ENCODE measurements at places on chromosomes 4 and X. TPM values are rescaled to one million over a fixed set of nuclear protein-coding genes. Genes with fewer than 3 reads are reported as not detected.

Gene RHOXF1
- not detected for total RNA-seq

Gene SUV39H1
- total RNA-seq, result 2.6 TPM

Gene ZNF718
- total RNA-seq, result 5.9 TPM

Gene ATOH1
- not detected for total RNA-seq

Gene TMEM150C
- 13.6 TPM for total RNA-seq

Gene RTL3
- 0.14 TPM for total RNA-seq

Gene RNF175
- total RNA-seq, result 0.71 TPM

DNA sequence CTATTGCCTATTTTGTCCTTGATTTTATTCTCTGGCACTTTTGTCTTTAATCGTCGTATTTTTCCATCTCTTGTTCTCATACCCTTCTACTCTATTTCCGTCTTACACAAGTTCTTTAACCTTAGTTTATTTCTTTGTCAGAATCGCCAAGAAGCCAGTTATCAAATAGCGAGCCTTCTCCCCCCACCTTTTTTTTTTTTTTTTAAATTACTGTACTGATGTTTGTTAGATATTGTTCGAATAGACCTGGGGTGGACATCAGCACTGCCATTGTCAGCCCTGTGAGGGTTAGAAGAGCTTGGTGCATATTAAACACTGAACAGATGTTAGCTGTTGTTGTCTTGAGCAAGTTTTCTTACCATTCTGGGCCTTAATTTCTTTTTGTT lies 1.2 kb downstream of the SPCS3 start:
- no peak for DNase-seq
- peak overlapping the region; percentile 99 for H3K27ac ChIP-seq
- H3K4me1 ChIP-seq, result peaks cover 66% of the 10 kb centered on the region
- H3K4me3 ChIP-seq, result peak overlapping the region; percentile 92
- no peaks in the 10 kb centered on the region for H3K27me3 ChIP-seq
- H3K36me3 ChIP-seq, result no peaks in the 10 kb centered on the region

GRCh38 chr4:42816880-42817400 lies 75.6 kb upstream of the GRXCR1 start:
- no peak for DNase-seq
- no peak overlapping the region for H3K4me3 ChIP-seq
- H3K27me3 ChIP-seq, result no peaks in the 10 kb centered on the region
- no peaks in the 10 kb centered on the region for H3K36me3 ChIP-seq
- H3K27ac ChIP-seq, result no peak overlapping the region
- peaks cover 8% of the 10 kb centered on the region for H3K4me1 ChIP-seq

DNA sequence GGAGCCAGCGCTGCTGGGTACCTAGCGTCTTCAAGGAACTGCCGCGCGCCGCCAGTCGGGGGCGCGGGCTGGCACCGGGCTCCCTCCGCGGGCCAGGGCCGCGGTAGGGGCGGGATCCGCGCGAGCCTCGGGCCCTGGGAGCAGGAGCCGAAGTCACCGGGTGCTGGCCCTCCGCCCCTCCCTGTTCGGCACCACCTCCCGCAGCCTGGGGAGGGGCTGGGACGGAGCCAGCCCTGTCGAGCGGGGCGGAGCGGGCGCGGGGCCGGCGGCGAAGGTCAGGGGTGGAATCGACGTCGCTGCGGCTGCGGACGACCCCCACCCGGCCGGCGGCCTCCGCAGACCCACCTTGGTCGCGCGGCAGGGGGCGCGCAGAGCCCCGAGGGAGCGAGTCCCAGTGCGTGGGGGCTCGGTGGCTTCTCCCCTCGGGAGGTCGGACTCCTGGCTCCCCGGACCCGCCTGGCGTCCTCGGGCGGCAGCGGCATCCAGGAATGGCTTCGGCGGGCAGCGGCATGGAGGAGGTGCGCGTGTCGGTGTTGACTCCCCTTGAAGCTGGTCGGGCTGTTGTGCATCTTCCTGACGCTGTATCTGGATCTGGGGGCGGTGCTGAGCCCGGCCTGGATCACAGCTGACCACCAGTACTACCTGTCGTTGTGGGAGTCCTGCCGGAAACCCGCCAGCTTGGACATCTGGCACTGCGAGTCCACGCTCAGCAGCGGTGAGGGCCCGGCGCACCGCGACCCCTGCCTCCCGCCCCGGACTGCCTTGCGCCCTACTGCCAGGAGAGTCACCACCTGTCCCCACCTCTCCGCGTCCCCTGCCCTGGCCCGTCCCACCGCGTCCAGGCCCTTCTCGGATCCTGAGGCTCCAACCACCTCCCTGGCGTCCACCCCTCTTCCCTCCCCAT lies 50.5 kb upstream of the FAM47C start:
- DNase-seq, result no peak
- H3K27me3 ChIP-seq, result peaks cover 67% of the 10 kb centered on the region
- no peaks in the 10 kb centered on the region for H3K36me3 ChIP-seq
- H3K4me1 ChIP-seq, result no peaks in the 10 kb centered on the region
- no peak overlapping the region for H3K27ac ChIP-seq
- H3K4me3 ChIP-seq, result peak overlapping the region; percentile 54

DNA sequence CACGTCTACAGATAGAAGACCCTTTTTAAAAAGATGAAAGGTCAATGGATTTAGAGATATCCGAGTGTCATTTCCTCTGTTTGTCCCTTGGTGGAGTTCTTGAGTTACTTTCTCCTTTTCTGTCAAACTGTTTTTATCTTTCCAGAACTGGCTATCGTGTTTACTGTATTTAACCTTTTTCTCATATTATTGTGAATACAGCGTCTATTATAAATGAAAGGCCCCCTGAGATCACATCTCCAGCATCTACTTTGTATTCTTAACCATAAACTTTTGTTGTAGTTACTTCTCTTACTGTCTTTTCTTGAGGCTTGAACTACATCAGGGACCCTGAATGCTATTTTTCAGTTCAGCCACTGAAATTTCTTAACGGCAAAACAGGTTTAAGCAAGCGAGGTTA lies 4.0 kb upstream of the PCDH7 start:
- H3K27me3 ChIP-seq, result peaks cover 33% of the 10 kb centered on the region
- peaks cover 44% of the 10 kb centered on the region for H3K4me1 ChIP-seq
- H3K27ac ChIP-seq, result no peak overlapping the region
- no peak for DNase-seq
- H3K4me3 ChIP-seq, result peak overlapping the region; percentile 77

DNA sequence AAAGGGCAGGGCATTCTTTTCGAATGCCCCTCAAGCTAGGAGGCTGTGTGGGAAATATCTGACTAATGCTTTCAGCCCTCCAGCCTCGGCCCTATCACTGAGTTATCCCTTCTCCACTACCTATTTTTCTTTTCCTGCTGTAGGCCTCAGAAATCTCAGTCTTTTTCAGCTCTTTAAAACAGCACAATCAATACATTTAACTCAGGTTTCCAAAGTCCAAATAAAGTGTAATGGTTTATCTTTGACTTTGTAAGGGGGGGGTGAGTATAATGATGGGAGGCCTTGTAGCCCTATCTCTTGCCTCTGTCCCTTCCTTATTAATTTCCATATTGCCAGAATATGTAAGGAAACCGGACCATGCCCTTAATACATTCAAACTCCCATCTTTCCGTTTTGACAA lies 1.6 kb upstream of the WNK3 start:
- no peak overlapping the region for H3K27ac ChIP-seq
- peaks cover 5% of the 10 kb centered on the region for H3K4me1 ChIP-seq
- H3K36me3 ChIP-seq, result no peaks in the 10 kb centered on the region
- peak overlapping the region; percentile 68 for H3K4me3 ChIP-seq

- peaks cover 4% of the 10 kb centered on the region for H3K27me3 ChIP-seq
- no peak overlapping the region for H3K4me3 ChIP-seq
- DNase-seq, result no peak
- no peak overlapping the region for H3K27ac ChIP-seq
- H3K36me3 ChIP-seq, result no peaks in the 10 kb centered on the region
Observed at GRCh38 chr4:2135083-2135482, 76.0 kb downstream of the NAT8L start.

- H3K27ac ChIP-seq, result peak overlapping the region; percentile 73
- no peaks in the 10 kb centered on the region for H3K27me3 ChIP-seq
- peaks cover 8% of the 10 kb centered on the region for H3K36me3 ChIP-seq
- DNase-seq, result no peak
- H3K4me3 ChIP-seq, result no peak overlapping the region
Observed at GRCh38 chr4:185512516-185512915, 22.8 kb downstream of the PDLIM3 start.

DNA sequence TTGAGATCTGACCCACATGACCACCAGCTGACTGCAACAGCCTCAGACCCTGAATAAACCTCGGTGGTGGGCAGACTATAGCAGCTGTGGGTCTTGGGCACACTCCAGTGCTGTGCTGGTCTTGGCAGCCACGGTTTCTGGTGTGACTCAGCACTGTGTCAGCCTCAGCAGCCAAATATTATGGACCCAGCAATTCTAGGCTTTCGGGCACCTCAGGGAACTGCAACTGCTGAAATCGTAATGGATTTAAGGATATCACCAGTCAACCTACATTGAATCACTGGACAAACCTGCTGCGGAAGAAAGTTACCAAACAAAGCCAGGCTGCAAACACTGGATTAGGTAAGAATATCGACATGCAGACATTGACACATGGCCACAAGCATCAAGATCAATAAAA lies 10.5 kb upstream of the UBE2NL start:
- no peaks in the 10 kb centered on the region for H3K27me3 ChIP-seq
- no peak overlapping the region for H3K27ac ChIP-seq
- DNase-seq, result no peak
- H3K36me3 ChIP-seq, result no peaks in the 10 kb centered on the region
- no peak overlapping the region for H3K4me3 ChIP-seq
- no peaks in the 10 kb centered on the region for H3K4me1 ChIP-seq

DNA sequence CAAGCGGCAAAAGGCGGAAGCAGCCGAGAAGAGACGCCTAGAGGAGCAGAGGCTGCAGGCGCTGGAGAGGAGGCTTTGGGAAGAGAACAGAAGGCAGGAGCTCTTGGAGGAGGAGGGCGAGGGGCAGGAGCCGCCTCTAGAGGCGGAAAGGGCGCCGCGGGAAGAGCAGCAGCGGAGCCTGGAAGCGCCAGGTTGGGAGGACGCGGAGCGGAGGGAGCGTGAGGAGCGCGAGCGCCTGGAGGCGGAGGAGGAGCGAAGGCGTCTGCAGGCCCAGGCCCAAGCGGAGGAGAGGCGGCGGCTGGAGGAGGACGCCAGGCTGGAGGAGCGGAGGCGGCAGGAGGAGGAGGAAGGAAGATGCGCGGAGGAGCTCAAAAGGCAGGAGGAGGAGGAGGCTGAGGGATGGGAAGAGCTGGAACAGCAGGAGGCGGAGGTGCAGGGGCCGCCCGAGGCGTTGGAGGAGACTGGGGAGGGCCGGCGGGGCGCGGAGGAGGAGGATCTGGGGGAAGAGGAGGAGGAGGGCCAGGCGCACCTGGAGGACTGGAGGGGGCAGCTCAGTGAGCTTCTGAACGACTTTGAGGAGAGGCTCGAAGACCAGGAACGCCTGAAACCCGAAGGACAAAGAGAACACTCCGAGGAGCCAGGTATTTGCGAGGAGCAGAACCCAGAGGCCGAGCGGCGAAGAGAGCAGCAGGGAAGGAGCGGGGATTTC lies 72.9 kb downstream of the AASDH start:
- H3K27ac ChIP-seq, result no peak overlapping the region
- DNase-seq, result no peak
- H3K4me3 ChIP-seq, result no peak overlapping the region
- no peaks in the 10 kb centered on the region for H3K36me3 ChIP-seq
- H3K4me1 ChIP-seq, result no peaks in the 10 kb centered on the region
- no peaks in the 10 kb centered on the region for H3K27me3 ChIP-seq

DNA sequence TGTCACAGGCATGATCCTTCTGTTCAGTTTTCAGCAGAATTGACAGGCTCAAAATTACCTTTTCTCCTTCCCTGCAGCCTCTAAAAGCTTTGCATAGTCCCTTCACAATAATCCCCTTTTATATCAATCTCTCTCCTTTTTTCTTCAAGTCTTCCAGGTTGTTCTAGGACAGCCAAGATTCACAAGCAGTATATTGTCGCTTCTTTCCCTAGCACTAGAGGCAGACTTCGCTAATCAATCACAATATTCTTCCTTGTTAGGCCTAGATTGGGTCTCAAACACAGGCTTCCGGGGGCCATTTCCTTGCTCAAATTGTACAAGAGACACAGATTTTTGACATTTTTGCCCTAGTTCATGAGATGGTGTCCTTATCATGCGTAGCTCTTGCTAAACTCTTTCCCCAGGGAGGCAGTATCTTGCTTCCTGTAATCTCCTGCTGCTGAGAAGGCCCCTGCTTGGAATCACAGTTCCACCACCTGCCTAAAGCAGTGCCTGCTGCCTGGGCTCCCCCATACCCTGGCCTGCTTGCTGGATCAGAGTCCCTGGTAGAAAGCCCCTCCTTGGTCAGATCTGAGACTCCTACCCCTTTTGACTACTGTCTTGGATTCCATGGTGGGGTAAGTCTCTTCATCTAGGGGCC lies 57.3 kb downstream of the DMP1 start:
- H3K27me3 ChIP-seq, result no peaks in the 10 kb centered on the region
- H3K4me1 ChIP-seq, result peaks cover 7% of the 10 kb centered on the region
- H3K27ac ChIP-seq, result no peak overlapping the region
- no peaks in the 10 kb centered on the region for H3K36me3 ChIP-seq
- no peak for DNase-seq

- no peaks in the 10 kb centered on the region for H3K27me3 ChIP-seq
- H3K4me1 ChIP-seq, result peaks cover 17% of the 10 kb centered on the region
- H3K36me3 ChIP-seq, result peaks cover 12% of the 10 kb centered on the region
- peak overlapping the region; percentile 32 for H3K4me3 ChIP-seq
- peak; percentile 52 for DNase-seq
Observed at GRCh38 chrX:155056877-155057792, 13.8 kb downstream of the CMC4 start.

GRCh38 chrX:23844502-23845138 lies 61.6 kb downstream of the SAT1 start:
- peaks cover 12% of the 10 kb centered on the region for H3K4me1 ChIP-seq
- H3K4me3 ChIP-seq, result no peak overlapping the region
- peak overlapping the region; percentile 56 for H3K27ac ChIP-seq
- no peak for DNase-seq
- H3K27me3 ChIP-seq, result no peaks in the 10 kb centered on the region

GRCh38 chrX:68234171-68234910 lies 199.0 kb downstream of the OPHN1 start:
- no peaks in the 10 kb centered on the region for H3K27me3 ChIP-seq
- no peak for DNase-seq
- no peaks in the 10 kb centered on the region for H3K4me1 ChIP-seq
- no peak overlapping the region for H3K27ac ChIP-seq
- H3K36me3 ChIP-seq, result no peaks in the 10 kb centered on the region

GRCh38 chrX:53918702-53919101 lies 125.6 kb downstream of the PHF8 start:
- no peak overlapping the region for H3K4me3 ChIP-seq
- H3K27ac ChIP-seq, result no peak overlapping the region
- no peak for DNase-seq
- H3K27me3 ChIP-seq, result no peaks in the 10 kb centered on the region

Measured in left ventricle myocardium inferior (tissue), 1 donor.